ENCODE measurements at places on chromosomes 5 and 9.

GRCh38 chr9:76333964-76334363, 60.3 kb downstream of the RFK start:
- DNase-seq = no peak

- peak; percentile 55 for DNase-seq
Observed at GRCh38 chr5:180873615-180874520, 12.8 kb upstream of the ZFP62 start.

- DNase-seq = no peak
Observed at GRCh38 chr9:122383992-122384461, 13.2 kb downstream of the PTGS1 start.

DNA sequence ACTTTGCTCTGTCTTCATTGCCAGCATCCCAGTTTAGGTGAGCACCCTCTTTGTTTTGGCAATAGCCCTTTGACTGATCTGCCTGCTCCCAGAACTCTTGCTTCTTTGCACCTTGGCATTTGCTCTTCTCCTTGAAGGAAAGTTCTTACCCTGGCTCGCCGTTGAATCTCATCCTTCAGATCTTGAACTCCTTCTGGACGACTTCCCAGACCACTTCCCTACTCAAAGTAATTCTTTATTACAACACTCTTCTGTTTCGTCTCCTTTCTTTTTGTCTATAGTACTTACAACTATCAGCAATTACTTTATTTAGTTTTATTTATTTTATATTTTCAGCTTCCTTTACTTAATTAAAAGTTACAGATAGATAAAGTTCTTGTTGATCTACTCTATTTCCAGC, 1510.1 kb downstream of the MAT2B start:
- DNase-seq = no peak

DNA sequence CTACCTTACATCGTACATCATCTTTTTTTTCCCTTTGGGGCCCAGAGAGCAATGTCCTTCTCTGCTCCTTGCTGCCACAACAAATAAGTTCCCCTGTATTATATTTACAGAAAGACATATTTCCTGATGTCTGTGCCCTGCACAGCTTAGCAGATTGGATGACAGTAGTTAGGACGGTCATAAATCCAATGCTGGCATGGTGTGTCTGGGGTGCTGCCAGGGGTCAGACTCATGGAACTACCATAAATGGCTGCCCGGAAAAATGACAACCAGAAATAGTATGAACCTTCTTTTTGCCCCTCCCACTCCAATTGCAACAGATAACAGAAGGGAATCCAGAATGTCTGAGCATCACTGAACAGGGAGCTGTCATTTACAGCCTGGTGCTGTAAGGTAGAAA, 511.1 kb downstream of the PSAT1 start:
- no peak for DNase-seq

GRCh38 chr9:134641990-134642384, 384 bp downstream of the COL5A1 start:
- no peak for DNase-seq

DNA sequence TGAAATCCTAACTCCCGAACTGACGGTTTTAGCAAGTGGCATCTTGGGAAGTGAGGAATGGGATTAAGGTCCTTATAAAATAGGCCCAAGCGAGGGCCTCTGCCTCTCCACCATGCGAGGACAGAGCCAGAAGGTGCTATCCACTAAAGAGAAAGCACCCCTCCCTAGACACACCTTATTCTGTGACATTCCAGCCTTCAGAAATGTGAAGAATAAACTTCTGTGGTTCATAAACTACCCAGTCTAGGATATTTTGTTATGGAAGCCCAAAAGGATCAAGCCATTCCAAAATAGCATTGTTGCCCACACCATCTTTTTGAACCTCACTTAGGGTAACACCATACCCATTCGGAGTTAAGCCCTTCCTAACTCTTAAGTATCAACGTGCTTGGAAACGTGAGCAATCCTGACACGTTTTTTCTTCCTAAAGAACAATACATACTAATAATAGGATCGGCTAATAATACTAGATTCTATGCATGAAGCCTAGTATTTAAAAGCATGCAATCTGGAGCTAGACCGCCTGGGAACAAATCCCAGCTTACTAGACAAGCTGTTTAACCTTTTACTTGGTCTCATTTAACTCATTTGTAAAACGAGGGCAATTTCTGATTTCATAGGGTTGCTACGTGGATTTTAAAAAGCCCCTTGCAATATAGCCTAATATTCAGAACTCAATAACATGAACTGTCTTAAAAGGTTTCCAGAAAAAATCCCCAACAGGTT, 1.1 kb upstream of the SMC2 start:
- peak; percentile 40 for DNase-seq

DNA sequence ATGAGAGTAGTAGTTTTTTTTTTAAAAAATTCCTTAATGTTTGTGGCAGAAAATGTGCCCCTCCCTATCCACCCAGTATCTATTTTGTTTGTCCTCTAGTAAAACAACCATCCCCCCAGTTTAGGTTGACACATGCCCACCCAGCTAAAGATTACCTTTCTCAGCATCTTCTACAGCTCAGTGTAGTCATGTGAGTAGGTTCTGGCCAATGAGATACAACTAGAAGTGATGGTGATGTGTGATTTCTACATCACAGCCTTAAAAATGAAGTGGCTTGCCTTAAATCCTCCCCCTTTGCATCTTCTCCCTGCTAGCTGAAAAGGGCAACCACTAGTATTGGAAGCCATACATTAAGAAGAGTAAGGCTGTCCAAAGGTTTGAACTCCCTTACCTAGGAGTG, 14.9 kb downstream of the CHD1 start:
- DNase-seq = no peak

DNA sequence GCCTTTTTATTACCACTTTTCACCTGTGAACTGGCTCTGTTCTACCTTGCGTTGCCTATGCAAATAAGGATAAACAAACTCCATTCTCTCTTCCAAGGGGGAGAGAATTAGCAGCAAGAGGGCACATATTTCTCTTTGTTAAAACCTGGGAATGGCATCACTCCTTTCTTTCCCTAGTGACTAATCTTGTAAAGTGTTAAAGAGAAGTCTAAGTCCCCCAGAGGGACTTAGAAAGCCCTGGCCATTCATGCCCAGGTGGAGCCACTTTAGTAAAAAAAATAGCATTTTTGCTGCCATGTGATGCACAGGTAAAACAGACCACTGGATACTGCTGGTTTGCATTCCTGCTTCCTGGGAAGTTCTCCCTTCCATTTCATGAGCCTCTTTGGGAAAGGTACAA, 148.4 kb downstream of the MAN2A1 start:
- no peak for DNase-seq

DNA sequence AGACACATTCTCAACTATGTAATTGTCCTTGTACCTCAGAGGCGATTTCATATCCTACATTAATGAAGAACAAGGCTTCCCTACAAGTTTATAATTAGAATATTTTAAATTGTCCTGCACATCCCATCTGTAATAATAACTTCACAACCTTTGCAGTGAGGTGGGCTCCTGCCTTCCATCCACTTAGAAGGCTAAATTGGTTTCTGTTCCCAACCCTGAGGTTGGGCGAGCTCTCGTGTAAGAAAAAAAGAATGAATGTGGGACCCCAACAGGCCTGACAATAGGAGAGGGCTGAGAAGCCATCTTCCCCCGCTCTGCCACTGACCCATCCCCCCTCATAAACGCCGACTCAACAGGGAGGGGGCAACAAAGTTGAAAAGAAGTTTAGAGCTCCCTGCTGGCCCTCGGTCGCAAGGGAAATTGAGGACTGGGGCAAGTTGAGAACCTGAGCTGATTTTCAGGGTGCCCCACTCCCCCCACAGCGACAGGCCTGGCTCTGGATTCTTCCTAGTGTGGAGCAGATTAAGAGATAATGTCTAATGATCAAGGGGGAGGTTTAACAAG, 9.4 kb downstream of the BARHL1 start:
- DNase-seq = no peak

- peak; percentile 77 for DNase-seq
Observed at GRCh38 chr5:96687812-96688453, 25.8 kb downstream of the CAST start.

DNA sequence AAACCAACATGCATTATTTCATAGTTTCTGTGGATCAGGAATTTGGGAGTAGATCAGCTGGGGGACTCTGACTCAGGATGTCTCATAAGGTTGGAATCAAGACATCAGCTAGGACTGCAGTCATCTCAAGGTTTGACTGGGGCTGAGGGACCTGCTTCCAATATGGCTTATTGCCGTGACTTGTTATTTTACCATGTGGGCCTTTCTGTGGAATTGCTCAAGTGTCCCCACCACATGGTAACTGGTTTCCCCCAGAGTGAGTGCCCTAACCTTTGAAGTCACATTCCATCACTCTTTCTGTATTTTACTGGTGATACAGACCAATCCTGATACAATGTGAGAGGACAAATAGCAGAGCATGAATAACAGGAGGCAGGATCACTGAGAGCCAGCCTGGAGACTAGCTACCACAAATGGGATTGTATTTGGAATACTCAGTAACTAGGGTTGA, 70.2 kb upstream of the ELL2 start:
- peak; percentile 74 for DNase-seq

DNA sequence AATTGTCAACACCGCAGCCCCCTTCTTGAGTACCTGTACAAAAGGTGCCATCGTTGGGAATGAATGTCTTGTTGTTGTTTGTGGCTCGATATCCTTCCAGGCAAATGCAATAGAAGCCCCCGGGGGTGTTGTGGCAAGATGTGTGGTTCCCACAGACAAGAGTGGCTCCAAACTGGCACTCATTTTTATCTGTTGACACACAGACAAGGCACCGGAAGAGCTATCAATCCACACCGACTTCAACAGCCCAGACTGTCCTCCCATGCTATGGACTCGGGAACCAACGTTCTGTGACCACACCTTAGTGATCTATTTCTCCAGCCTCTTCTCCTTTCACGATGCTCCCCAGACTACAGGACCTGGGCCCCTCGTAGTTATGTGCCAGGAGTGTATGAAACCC, 25.9 kb downstream of the SUSD1 start:
- DNase-seq = no peak

DNA sequence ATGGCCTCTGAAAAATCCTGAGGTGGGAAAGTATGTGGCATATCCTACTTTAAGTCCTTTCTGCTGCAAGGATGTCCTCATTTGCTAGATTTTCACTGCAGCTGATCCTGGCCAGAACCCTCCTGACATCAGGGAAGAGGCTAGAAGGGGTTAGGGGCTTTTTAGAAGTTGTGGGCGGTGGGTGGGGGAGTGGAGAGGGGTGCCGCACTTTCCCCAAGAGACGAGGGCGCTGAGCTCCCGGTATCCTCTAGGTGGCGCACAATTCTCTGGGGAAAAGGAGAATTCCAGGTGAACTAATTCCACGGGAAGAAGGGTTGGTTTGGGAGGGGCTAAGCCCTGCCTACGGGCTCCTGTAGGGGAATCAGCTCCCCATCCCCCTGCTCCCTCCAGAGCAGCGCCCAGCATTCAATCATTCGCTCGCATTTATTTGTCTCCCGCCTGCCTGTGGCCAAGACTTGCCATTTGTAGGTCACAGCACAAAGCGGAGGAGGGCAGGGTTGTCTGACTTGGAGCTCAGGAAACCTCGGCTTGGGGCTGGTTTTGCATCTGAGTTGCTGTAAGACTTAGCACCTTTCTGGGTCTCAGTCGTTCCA, 42.9 kb upstream of the HAND1 start:
- peak; percentile 10 for DNase-seq

- no peak for DNase-seq
Observed at GRCh38 chr9:109865521-109865920, 85.5 kb downstream of the PALM2AKAP2 start.

GRCh38 chr5:14216902-14217301, 73.8 kb downstream of the TRIO start:
- no peak for DNase-seq

GRCh38 chr5:173913686-173914321, 25.7 kb downstream of the CPEB4 start:
- DNase-seq = no peak

- DNase-seq = peak; percentile 28
Observed at GRCh38 chr9:89515416-89515815, 17.5 kb upstream of the SEMA4D start.

GRCh38 chr9:126411225-126411947, 84.8 kb downstream of the MVB12B start:
- no peak for DNase-seq

GRCh38 chr5:2385818-2386217, 365.7 kb downstream of the IRX2 start:
- DNase-seq = no peak

GRCh38 chr9:126438741-126439401, 112.2 kb downstream of the MVB12B start:
- no peak for DNase-seq

DNA sequence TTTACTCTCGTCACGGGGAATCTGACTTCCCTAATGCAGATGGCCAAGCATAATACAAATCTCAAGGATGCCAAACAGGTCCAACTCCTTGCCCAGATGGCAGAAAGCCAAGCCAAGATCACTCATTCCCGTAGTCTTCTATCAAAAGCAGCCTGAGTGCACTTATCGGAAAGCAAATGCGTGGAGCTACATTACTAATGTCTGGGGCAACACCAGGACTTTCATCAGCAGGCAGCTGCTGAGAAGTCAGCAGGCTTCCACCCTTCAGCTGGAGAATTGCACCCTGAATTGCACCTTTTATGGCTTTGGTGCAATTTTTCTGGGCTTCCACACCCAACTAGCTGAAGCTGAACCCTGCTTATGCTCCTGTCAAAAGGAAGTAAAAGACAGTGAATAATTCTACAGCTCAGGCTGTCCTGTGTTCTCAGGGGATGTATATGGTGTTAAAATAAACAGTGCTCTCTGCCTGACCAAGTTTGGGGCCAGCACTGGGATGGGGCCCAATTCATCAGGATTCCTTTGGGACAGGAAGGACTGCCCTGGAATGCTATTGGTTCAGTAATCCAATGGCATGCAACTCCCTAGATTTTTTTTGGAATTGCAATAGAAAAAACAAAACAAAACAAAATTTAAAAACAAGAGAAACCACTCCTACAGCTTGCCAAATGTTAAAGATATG, 92.6 kb downstream of the DPYSL3 start:
- DNase-seq = peak; percentile 83

- DNase-seq = no peak
Observed at GRCh38 chr5:123414974-123415373, 8.2 kb downstream of the CEP120 start.

DNA sequence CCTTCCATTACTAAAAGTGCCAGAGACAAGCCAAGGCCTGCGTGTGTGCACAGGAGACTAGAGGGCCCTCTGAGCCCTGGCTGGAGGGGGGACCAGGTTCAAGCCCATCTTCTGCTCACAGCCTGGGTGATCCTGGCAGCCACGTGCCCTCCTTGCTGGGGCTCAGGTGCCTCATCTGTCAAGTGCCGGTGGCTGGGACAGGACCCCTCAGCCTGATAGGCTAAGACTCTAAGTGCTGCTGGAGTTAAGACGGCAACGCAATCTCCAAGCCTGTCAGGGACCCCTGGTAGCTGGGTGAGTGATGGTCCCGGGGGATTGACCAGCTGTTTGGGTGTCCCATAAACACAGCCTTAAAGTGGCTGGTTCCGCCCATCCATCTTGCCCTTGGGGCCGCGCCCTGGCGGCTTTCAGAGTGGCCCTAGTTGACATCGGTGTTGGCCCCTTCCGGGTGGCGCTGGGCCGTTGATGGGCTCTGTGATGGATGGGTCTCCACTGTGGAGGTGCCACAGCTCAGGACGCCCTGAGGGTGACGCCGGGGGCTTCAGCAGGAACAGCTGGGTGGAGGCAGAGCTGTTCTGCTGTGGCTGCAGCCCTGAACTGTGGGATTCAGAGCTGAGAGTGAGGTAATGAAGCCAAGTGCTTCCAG, 136.2 kb downstream of the BARX1 start:
- DNase-seq = no peak
